ENCODE measurements at places on chromosomes 12 and 14. TPM values are rescaled to one million over a fixed set of nuclear protein-coding genes. Genes with fewer than 3 reads are reported as not detected.

GRCh38 chr12:2355604-2356003 lies 302.8 kb downstream of the CACNA1C start:
- no peak overlapping the region for H3K4me3 ChIP-seq
- no peak for DNase-seq
- H3K27me3 ChIP-seq, result no peaks in the 10 kb centered on the region
- no peak overlapping the region for H3K27ac ChIP-seq
- H3K4me1 ChIP-seq, result peaks cover 18% of the 10 kb centered on the region

GRCh38 chr12:20356048-20356447 lies 12.3 kb upstream of the PDE3A start:
- no peak overlapping the region for H3K27ac ChIP-seq
- DNase-seq, result no peak
- H3K4me1 ChIP-seq, result peaks cover 3% of the 10 kb centered on the region
- no peak overlapping the region for H3K4me3 ChIP-seq
- no peaks in the 10 kb centered on the region for H3K27me3 ChIP-seq

DNA sequence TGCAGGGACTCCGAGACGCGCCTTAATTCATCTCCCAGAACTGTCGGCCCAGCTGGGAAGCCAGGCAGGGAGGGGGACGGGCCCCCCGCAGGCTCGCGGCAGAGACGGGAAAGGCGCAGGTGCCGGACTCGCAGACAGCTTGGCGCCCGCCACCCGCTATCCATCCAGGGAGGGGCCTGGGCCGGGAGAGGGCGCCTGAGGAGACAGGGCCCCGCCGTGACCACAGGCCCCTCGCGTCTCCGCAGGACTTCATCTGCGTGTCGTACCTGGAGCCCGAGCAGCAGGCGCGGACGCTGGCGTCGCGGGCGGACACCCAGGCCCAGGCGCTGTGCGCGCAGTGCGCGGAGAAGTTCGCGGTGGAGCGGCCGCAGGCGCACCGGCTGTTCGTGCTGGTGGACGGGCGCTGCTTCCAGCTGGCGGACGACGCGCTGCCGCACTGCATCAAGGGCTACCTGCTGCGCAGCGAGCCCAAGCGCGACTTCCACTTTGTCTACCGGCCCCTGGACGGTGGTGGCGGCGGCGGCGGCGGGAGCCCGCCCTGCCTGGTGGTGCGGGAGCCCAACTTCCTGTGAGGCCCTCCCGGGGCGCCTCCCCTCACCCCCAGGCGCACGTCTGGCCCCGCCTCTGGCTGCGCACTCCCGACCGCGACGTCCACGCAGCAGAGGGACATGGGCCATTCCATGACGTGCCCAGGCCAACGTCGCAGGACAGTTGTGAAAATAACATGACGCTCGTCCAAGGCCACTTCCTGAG lies 60.6 kb downstream of the LGMN start:
- no peaks in the 10 kb centered on the region for H3K27me3 ChIP-seq
- peaks cover 6% of the 10 kb centered on the region for H3K4me1 ChIP-seq
- no peak overlapping the region for H3K27ac ChIP-seq
- H3K36me3 ChIP-seq, result peaks cover 3% of the 10 kb centered on the region
- no peak for DNase-seq

DNA sequence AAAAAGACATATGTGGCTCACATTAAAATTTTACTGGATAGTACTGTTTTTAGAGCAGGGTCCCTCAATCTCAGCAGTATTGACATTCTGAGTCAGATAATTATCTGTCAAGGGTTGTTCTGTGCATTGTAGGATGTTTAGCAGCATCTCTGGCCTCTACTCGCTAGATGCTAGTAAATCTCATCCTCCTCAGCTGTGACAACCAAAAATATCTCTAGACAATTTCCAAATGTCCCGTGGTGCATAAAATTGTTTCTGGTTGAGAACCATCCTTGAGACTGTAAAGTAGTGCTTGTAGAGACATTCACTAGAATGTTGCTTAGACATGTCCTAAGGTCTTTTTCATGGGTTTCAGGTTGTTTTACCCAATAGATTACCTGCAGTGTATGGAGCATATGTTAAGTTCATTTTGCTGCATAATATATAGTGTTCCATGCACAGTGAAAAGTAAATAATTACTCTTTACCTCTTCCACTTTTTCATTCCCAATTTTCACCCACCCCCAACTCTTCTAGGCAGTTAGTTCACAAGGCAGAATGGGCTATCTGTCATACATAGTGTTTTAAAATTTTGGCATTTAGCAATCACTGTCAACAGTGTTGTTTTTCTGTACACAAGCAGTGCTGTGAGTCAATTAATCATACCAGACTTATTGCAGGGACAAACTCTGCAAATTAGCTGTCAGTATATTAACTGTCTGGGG lies 200.2 kb upstream of the SLC38A2 start:
- H3K27me3 ChIP-seq, result no peaks in the 10 kb centered on the region
- H3K4me1 ChIP-seq, result no peaks in the 10 kb centered on the region
- DNase-seq, result no peak
- no peak overlapping the region for H3K27ac ChIP-seq
- H3K36me3 ChIP-seq, result no peaks in the 10 kb centered on the region

GRCh38 chr12:92302041-92302829 lies 156.6 kb upstream of the BTG1 start:
- no peaks in the 10 kb centered on the region for H3K36me3 ChIP-seq
- peaks cover 29% of the 10 kb centered on the region for H3K4me1 ChIP-seq
- H3K4me3 ChIP-seq, result no peak overlapping the region
- no peak overlapping the region for H3K27ac ChIP-seq

GRCh38 chr12:30847259-30847658 lies 79.3 kb upstream of the TSPAN11 start:
- no peaks in the 10 kb centered on the region for H3K36me3 ChIP-seq
- no peak overlapping the region for H3K4me3 ChIP-seq

- DNase-seq, result no peak
- H3K36me3 ChIP-seq, result no peaks in the 10 kb centered on the region
- no peaks in the 10 kb centered on the region for H3K27me3 ChIP-seq
- no peak overlapping the region for H3K4me3 ChIP-seq
- H3K27ac ChIP-seq, result no peak overlapping the region
Measured at GRCh38 chr12:95880895-95881294, 22.1 kb downstream of the SNRPF start.

DNA sequence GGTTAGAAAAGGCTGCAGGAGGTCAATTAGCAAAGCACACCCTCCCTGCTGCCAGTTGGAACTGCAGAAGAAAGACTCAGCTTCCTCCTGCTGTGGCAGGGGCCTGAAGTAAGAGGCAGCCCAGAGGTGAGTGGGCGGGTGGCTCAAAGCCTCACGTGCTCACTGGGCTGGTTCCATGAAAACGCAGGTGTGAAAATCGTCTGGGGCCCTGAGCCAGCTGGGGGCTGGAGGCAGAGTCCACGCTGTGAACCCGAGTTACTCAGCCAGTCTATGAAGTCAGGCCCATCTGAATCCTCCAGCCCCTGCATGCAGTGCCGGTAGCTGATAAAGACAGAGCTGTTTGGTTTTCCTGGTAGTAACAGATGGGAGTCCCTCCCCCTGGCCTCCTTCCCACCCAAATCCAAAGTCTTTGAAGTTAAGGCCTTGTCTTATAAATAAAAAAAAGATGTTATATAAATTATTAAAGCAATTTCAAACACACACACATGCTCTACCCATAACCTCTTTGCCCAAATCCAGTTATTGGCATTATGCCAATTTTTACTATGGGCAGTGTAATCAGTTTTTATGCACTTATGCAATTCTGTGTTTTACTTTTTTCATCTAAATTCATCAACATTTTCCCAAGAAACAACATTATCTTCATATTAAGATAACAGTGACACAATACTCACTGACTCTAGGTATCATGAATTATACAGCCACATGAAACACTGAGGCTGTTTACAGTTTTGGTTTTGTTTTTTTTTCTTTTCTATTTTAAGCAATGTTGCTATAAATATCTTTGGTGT lies 57.9 kb upstream of the PNMA1 start:
- peaks cover 11% of the 10 kb centered on the region for H3K4me1 ChIP-seq
- no peaks in the 10 kb centered on the region for H3K27me3 ChIP-seq
- DNase-seq, result no peak

- no peak overlapping the region for H3K4me3 ChIP-seq
- H3K27me3 ChIP-seq, result no peaks in the 10 kb centered on the region
- no peak overlapping the region for H3K27ac ChIP-seq
- no peaks in the 10 kb centered on the region for H3K4me1 ChIP-seq
- H3K36me3 ChIP-seq, result no peaks in the 10 kb centered on the region
Measured at GRCh38 chr12:16600525-16600924, 5.4 kb downstream of the LMO3 start.

DNA sequence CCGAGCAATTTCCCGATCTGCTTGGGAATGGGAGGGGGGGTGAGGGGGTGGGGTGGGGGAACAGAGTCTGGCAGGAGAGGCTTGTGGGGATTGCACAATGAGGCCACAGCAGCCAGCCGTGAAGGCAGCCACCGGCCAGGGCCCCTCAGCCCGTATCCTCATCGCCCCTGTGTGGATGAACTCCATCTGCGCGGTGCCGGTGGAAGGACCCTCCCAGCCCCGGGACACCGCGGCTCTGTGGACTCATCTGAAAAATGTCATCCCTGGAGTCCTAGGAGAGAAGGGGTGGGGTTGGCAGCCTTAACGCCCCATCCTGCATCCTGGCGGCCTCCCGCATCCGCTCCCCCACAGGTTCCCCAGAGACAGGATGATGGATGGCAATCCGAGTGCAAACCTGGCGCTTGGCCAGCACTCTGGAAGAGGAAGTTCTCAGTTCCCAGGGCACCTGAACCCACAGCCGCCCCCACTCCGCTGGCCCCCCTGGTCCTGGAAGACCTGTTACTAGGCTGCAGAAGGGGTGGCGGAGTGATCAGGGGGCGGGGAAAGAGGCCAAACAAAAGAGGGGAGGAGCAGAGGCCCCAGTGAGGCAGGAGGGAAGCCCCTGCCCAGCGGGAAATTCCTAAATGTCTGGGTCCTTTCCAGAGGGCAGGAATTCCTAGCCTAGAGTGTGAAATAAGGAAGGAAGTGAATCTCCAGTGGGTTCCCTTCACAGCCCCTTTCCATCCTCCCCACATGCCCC lies 1.2 kb upstream of the TNFAIP2 start:
- no peaks in the 10 kb centered on the region for H3K27me3 ChIP-seq
- peaks cover 32% of the 10 kb centered on the region for H3K4me1 ChIP-seq
- DNase-seq, result peak; percentile 96
- H3K36me3 ChIP-seq, result no peaks in the 10 kb centered on the region
- H3K4me3 ChIP-seq, result peak overlapping the region; percentile 39
- H3K27ac ChIP-seq, result no peak overlapping the region

GRCh38 chr12:27198036-27198435 lies 46.0 kb upstream of the STK38L start:
- H3K27ac ChIP-seq, result no peak overlapping the region
- H3K4me1 ChIP-seq, result peaks cover 25% of the 10 kb centered on the region
- no peaks in the 10 kb centered on the region for H3K27me3 ChIP-seq

DNA sequence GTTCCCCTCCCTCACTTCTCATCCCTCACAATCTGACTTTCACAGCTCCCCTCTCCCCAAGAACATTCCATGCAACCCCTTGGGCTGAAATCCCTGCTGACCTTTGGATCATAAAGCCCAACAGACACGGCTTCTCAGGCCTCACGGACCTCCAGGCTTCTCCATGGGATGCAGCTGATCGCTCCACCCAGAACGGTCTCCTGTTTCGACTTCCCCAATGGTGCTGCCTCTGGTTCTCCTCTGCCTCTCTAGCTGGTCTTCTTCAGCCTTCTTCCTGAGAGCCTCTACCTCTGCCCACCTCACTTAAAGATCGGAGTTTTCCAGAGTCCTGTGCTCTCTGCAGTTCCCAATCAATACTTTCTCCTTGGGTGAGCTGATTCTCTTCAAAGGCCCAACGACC lies 17.8 kb upstream of the PRMT8 start:
- peaks cover 10% of the 10 kb centered on the region for H3K27me3 ChIP-seq
- DNase-seq, result no peak
- H3K27ac ChIP-seq, result no peak overlapping the region
- H3K4me3 ChIP-seq, result no peak overlapping the region
- no peaks in the 10 kb centered on the region for H3K36me3 ChIP-seq

- H3K4me1 ChIP-seq, result peaks cover 27% of the 10 kb centered on the region
- H3K4me3 ChIP-seq, result no peak overlapping the region
- no peak overlapping the region for H3K27ac ChIP-seq
- H3K36me3 ChIP-seq, result no peaks in the 10 kb centered on the region
Measured at GRCh38 chr12:89062996-89063395, 289.3 kb downstream of the DUSP6 start.

- H3K36me3 ChIP-seq, result no peaks in the 10 kb centered on the region
- peaks cover 12% of the 10 kb centered on the region for H3K4me1 ChIP-seq
- no peaks in the 10 kb centered on the region for H3K27me3 ChIP-seq
- DNase-seq, result no peak
- no peak overlapping the region for H3K4me3 ChIP-seq
Measured at GRCh38 chr12:104003596-104003995, 37.9 kb downstream of the TDG start.

DNA sequence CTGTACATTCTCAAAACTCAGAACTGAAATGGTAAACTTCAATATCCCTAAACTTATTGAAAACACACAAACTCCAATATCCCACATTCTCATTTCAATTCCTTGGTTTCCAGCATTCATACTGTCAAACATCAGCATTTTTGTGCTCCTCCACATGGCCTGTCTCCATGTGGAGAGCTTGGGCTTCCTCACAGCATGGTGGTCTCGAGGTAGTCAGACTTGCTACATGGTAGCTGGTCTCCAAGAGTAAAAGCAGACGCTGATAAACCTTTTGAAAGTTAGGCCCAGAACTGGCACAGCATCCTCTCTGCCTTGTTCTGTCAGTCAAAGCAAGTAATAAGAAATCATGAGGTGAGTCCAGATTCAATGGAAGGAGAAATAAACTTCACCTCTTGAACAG lies 70.5 kb downstream of the VCPKMT start:
- H3K36me3 ChIP-seq, result no peaks in the 10 kb centered on the region
- H3K27ac ChIP-seq, result peak overlapping the region; percentile 59
- H3K27me3 ChIP-seq, result no peaks in the 10 kb centered on the region
- peaks cover 27% of the 10 kb centered on the region for H3K4me1 ChIP-seq

- peaks cover 7% of the 10 kb centered on the region for H3K4me1 ChIP-seq
- no peaks in the 10 kb centered on the region for H3K27me3 ChIP-seq
- H3K36me3 ChIP-seq, result no peaks in the 10 kb centered on the region
- peak overlapping the region; percentile 26 for H3K27ac ChIP-seq
Measured at GRCh38 chr14:77059276-77059915, 30.9 kb upstream of the IRF2BPL start.

KCNJ8 gene
- total RNA-seq, result 9.1 TPM

TEX52 gene
- total RNA-seq, result not detected

IL31 gene
- total RNA-seq, result not detected

SIX6 gene
- not detected for total RNA-seq

CLEC2A gene
- total RNA-seq, result not detected

SCNN1A gene
- 0.36 TPM for total RNA-seq

COX6A1 gene
- total RNA-seq, result 256 TPM

ZNF268 gene
- total RNA-seq, result 20.3 TPM

ADAMTS20 gene
- total RNA-seq, result not detected

GUCY2C gene
- not detected for total RNA-seq

All from osteoblast (primary cell).